Uterine smooth muscle cell (primary cell): ENCODE measurements at places on chromosomes 1 and 21. TPM values are rescaled to one million over a fixed set of nuclear protein-coding genes. Genes with fewer than 3 reads are reported as not detected.

PLA2G4A gene
- 15.5 and 26.8 TPM in 2 replicates for total RNA-seq

IL12RB2 gene
- total RNA-seq = not detected in 2 replicates

SPRR2G gene
- not detected in 2 replicates for total RNA-seq

GBP5 gene
- total RNA-seq = not detected in 2 replicates

EPHA10 gene
- under 0.01 TPM in 1 of 2 replicates, not detected in the other for total RNA-seq

BCAR3 gene
- 48.7 and 53.7 TPM in 2 replicates for total RNA-seq

RASAL2 gene
- total RNA-seq = 21.6 and 26.6 TPM in 2 replicates

CA6 gene
- not detected in 2 replicates for total RNA-seq

CASZ1 gene
- 0.25 TPM in 1 of 2 replicates, not detected in the other for total RNA-seq

FAM110D gene
- total RNA-seq = under 0.01 TPM in 2 replicates

EXTL1 gene
- total RNA-seq = 0.44 and 0.75 TPM in 2 replicates

SMIM34 gene
- total RNA-seq = not detected in 2 replicates

ZNF648 gene
- total RNA-seq = not detected in 2 replicates

PROK1 gene
- total RNA-seq = not detected in 2 replicates

APOBEC4 gene
- not detected in 2 replicates for total RNA-seq

KCNA3 gene
- 1.5 and 1.6 TPM in 2 replicates for total RNA-seq

SHISA4 gene
- total RNA-seq = 6.9 and 21.4 TPM in 2 replicates

ATP1A2 gene
- 0.37 TPM in 1 of 2 replicates, not detected in the other for total RNA-seq

ELOA gene
- total RNA-seq = 17.5 and 21.7 TPM in 2 replicates

AGO3 gene
- total RNA-seq = 14.1 and 20.2 TPM in 2 replicates

L1TD1 gene
- total RNA-seq = 0.12 and 0.22 TPM in 2 replicates

TUFT1 gene
- 4.5 and 8.5 TPM in 2 replicates for total RNA-seq

MAP3K21 gene
- total RNA-seq = 1.7 and 2.5 TPM in 2 replicates

TRIM67 gene
- not detected in 2 replicates for total RNA-seq

BARHL2 gene
- not detected in 2 replicates for total RNA-seq

CYP4A11 gene
- total RNA-seq = not detected in 2 replicates

UMODL1 gene
- total RNA-seq = 0.12 TPM in 1 of 2 replicates, not detected in the other

PLPP3 gene
- 10.2 and 14.2 TPM in 2 replicates for total RNA-seq

CACNA1S gene
- not detected in 2 replicates for total RNA-seq

MGST3 gene
- 132 and 213 TPM in 2 replicates for total RNA-seq

BACH1 gene
- 87.1 and 111 TPM in 2 replicates for total RNA-seq

AGBL4 gene
- total RNA-seq = not detected in 2 replicates

MRPS21 gene
- total RNA-seq = 51.4 and 56.4 TPM in 2 replicates

BRDT gene
- total RNA-seq = not detected in 2 replicates

KCNC4 gene
- total RNA-seq = 8.0 and 10.9 TPM in 2 replicates

PLA2G2C gene
- under 0.01 TPM in 1 of 2 replicates, not detected in the other for total RNA-seq

PLA2G5 gene
- total RNA-seq = not detected in 2 replicates

TFF3 gene
- not detected in 2 replicates for total RNA-seq

SPRR1A gene
- total RNA-seq = not detected in 2 replicates

IGSF21 gene
- total RNA-seq = not detected in 2 replicates

HSD3B2 gene
- total RNA-seq = not detected in 2 replicates

MAN1C1 gene
- total RNA-seq = 2.4 and 12.2 TPM in 2 replicates

HPCAL4 gene
- total RNA-seq = not detected in 2 replicates

LCE2B gene
- total RNA-seq = not detected in 2 replicates

TRIM45 gene
- 5.4 and 6.3 TPM in 2 replicates for total RNA-seq

RUNX1 gene
- 22.1 and 24.4 TPM in 2 replicates for total RNA-seq

HTR6 gene
- total RNA-seq = under 0.01 TPM in 1 of 2 replicates, not detected in the other

FAM72C gene
- total RNA-seq = 0.25 and 2.0 TPM in 2 replicates

CCDC185 gene
- not detected in 2 replicates for total RNA-seq
